ENCODE measurements at places on chromosomes 3 and 15.

- DNase-seq = no peak
Measured at GRCh38 chr15:53831907-53832770, 72.7 kb upstream of the WDR72 start.

GRCh38 chr3:183774631-183775030 is 50.7 kb downstream of the MAP6D1 start:
- no peak for DNase-seq

GRCh38 chr15:48170981-48171380 is 7.1 kb downstream of the MYEF2 start:
- no peak for DNase-seq

- DNase-seq = no peak
Measured at GRCh38 chr3:123459862-123460261, 11.0 kb upstream of the ADCY5 start.

DNA sequence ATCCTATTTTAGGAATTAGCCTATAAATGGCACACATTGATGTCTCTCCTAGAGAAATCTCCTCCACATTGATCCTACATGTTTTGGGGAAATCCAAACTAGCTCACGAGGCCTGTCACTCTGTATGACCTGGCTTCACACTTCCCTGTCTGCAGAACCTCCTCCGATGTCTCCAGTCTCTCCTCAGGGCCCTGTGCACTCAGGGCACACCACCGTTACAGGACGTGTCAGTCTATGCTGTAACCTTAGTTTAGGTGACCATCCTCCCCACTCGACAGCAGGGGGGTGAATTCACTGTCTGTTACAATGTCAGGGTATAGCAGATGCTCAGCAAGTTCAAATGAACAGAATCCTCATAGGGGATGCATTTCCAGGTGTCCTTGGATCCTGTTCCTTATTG is 249.1 kb downstream of the OCA2 start:
- DNase-seq = no peak

All from CD4-positive, alpha-beta T cell treated with Interleukin-10 for 1 hour (primary cell).